Psoas muscle (tissue), 8 donors: ENCODE measurements at places on chromosomes 5 and 9.

GRCh38 chr9:71830929-71831328 is 62.6 kb upstream of the CEMIP2 start:
- DNase-seq = no peak

DNA sequence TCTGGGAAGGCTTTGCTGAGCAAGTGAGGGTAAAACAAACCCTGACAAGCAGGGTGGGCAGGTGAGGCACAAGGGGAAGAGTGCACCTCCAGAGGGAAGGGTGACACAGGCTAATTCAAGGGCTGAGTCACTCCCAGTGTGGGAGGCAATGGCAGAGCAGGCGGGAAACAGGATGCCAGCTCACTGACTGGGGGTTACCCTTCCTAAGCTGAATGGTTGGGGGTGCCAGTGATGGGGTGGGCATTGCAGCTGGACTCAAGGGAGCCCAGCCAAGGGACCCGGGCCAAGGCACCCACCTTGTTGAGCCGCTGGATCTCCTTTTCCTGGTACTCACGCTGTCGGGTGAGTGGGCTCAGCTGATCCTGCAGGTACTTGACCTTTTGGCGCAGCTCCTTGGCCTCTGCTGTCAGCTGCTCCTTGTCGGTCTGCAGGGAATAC is 18.4 kb downstream of the GPX3 start:
- no peak for DNase-seq

DNA sequence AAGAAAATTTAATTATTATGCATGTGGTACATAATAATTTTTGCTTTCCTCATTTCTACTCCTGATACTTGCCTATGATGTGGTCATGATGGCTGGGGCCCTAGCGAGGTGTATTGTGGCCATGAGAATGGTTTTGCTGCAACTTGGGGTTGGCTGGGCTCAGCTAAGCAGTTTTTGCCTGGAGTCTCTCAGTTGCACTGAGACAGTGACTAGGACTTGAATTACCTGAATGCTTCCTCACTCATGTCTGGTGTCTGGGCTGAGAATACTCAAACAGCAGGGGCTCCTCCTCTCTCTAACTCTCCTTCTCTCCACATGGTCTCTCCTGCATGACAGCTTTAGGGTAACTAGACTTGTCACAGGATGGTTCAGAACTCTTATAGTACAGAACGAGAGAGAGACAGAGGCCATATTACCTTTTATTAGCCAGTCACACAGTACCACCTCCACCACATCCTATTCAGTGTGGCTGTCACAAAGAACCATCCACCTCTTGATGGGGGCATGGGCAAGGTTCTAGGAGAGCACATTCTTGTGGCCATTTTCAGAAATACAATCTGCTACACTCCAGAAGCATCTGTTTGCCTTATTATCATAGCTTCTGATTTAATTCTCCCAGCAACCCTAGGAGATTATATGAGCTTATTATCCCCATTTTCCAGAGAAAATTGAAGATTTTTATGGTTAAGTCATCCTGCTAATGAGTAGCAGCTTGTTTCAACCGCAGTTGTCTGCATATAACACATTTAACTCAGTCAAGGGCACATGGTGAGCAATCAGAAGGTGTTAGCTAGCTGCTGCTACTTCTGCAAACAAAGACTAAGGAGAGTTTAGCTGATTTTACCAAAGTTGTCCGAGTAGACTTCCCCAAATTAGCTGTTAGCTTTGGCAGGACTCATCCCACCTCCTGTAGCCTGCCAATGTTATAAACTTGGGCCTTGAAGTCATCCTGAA is 245.1 kb downstream of the DOCK8 start:
- DNase-seq = no peak

GRCh38 chr9:77848897-77849296 is 182.7 kb downstream of the GNAQ start:
- DNase-seq = peak; percentile 69

DNA sequence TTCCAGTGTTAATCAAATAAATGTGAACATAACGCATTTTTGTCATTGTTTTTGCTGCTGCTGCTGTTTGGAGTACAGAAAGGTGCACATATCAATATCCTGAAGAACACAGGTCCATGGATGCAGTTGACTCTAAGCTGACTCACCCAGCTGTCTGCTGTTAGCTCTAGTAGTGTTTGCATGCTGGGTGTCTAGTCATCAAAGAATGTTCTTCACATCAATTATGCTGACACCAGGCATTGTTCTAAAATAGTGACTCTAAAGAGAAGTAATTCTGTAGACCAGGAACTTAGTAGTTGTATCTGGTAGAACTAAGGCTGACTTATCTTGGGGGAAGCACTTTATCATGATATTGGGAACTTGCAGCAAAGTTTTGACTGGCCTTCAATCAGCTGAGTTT is 55.7 kb upstream of the DPYSL3 start:
- DNase-seq = no peak

DNA sequence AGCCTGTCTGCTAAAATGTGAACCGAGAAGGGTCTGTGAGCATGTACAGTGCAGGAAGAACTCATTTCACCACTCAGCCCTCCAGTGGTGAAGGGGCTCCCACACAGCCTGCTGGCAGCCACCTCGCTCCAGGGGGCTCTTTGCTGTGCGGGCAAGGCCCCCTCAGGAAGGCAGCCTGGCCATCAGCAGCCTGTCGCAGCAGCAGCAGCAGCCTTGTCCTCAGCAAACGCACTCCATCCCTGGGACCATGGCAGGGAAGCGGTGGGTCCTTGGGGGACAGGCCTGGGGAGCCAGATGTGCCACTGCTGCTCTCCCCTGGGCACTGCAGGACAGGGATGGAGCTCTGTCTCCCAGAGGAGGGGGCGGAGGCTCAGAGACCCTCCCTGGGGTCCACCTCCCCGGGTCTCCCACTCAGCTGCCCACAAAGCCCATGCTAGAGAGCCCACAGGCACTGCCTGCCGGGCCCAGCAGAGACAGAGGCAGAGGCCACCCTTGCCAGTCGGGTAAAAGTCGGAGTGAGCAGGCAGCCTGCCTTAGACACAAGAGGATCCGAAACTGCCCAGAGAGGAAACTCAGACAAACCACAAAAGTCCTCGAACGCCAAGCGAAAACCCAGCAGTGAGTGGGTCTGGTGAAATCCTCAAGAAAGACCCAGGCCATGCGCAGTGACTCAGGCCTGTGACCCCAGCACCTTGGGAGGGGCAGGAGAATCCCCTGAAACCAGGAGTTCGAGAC is 8.0 kb downstream of the BRD3 start:
- DNase-seq = peak; percentile 23

- no peak for DNase-seq
Measured at GRCh38 chr5:137283801-137284200, 215.3 kb downstream of the SPOCK1 start.

DNA sequence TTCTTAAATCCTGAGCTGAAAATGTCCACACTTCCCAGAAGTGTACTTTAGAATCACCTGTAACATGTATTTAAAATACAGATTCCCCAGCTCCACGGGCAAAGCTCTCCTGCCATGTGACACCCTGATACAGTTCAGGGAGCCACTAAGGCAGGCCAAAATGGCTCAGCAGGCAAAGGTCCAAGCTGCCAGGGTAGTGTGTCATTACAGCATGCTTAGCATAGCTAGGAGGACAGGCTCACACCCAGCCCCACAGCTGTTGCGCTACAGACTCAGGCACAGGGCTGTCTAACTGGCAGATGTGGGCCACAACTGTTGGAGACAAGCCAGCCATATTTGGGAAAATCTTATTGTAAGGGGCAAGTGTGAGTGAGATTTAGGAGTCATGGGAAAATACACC is 73.0 kb downstream of the C9orf85 start:
- DNase-seq = peak; percentile 68

DNA sequence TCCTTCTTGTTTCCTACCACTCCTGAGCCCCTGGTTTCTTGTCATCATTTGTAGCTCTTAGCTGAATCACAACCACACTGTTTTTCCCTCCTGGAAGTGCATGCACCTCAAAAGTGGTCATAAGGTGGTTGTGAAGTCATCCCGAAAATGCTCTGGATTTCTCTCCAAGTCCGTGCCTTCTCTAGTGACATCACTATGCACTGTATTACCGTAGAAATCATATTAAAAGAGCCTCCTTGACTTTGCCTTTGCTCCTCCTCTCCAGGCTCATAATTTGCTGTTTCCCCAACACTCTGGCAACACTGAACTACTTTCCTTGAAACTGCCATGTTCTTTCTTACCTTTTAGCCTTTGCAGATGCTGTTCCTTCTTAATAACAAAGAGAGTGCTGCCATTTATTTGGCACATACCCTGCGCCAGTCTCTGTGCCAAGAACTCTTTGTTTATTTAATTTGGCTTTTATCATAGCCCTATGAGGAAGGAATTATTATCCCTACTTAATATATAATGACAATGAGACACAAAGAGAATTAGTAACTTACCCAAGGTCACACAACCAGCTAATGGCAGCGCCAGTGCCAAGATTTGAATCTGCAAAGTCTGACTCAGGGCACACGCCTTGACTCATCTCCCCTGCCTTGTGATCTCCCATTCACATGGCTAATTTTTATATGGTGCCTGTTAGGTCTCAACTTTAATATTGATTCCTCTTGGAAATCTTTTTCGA is 115.4 kb downstream of the KIF4B start:
- DNase-seq = no peak

DNA sequence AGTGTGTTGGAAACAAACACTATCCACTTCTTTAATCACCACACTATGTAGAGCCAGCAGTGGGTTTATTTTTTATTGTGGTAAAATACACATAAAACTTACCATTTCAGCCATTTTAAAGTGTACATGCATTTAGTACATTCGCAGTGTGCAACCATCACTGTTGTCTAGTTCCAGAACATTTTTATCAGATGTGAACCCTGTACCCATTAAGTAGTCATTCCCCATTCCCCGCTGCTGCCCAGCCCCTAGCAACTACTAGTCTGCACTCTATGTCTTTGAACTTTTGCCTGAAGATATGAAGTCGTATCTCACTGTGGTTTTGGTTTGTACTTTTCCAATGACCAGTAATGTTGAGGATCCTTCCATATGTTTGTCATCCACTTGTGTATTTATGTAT is 30.2 kb upstream of the F2R start:
- no peak for DNase-seq

- DNase-seq = no peak
Measured at GRCh38 chr5:172757394-172758010, 13.5 kb downstream of the DUSP1 start.

GRCh38 chr5:124808842-124809268 is 62.4 kb upstream of the ZNF608 start:
- DNase-seq = no peak

DNA sequence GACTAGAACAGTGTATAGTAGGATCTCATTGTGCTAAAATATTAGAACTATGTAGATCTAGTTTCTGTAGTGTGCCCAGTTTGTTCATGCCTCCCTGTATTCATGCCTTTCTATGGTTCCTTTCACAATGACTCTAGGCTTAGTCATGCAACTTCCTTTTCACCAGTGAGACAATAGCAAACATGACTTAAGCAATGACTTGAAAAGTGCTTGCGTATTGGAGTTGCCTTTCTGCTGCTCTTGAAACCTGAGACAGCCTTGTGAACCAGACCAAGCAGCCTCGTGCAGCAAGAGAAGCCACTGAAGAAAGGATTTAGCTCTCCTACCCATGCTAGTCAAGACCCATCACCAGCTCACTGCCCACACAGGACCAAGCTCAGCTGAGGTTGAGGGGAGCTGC is 294.5 kb upstream of the TAS2R1 start:
- no peak for DNase-seq

GRCh38 chr5:41748631-41749030 is 121.6 kb downstream of the OXCT1 start:
- DNase-seq = no peak

DNA sequence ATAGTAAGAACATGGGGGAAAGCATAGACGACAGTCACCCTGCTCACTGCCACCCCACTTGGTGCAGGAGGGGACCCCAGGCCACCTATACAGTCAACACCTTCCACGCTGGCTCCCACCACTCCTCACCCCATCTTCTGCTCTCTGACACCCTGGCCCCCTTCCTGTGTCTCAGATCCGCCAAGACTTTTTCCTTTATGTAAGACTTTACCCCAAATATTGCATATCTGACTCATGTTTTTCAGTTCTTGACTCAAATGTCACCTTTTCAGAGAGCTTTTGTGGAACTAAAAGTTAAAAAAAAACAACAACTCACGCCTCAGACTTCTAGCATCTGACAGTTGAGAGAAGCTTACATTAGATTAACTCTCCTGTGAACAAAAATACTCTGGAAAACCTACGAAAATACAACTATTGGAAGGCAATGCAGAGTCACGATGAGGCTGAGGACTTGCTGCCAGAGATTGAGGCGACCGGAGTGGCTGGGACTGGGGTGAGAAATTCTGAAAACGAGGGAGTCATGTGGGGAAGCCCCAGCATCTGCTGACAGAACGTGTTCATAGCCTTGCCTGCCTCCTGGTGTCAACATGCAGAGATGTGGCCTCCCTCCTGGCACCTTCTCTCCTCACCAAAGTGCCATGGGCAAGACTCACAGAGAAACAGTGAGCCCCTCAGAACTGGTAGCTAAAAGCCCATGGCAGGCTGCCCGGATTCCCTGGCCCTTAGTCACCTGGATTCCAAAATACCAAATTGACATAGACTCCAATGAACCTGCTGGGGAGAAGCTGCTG is 22.4 kb upstream of the FCN2 start:
- no peak for DNase-seq

- DNase-seq = peak; percentile 21
Measured at GRCh38 chr5:135024956-135025729, 8.9 kb downstream of the PITX1 start.

DNA sequence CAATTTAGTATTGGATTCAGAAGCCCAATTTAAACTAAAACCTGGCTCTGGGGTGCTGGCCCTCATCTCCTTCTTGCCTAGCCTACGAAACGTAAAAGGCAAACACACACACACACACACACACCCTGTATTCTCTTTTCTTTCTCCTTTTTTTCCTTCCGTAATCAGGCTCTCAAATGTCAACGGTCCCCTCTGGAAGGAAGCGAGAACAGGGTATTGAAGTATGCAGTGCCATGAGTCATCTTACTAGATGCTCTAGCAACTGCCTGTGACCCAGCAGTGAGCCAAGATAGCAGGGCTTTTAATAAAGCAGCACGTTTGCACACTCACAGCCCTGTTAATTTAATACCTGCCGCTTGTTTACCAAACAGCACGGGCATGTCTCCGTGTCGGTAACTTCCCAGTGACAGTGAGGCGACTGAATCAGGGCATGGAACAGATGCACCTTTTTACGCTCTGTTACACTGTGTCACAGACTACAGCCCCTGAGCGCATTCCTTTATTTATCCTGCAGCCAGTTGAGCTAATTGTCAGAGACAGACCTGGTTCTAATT is 243.8 kb downstream of the BNC2 start:
- peak; percentile 72 for DNase-seq

DNA sequence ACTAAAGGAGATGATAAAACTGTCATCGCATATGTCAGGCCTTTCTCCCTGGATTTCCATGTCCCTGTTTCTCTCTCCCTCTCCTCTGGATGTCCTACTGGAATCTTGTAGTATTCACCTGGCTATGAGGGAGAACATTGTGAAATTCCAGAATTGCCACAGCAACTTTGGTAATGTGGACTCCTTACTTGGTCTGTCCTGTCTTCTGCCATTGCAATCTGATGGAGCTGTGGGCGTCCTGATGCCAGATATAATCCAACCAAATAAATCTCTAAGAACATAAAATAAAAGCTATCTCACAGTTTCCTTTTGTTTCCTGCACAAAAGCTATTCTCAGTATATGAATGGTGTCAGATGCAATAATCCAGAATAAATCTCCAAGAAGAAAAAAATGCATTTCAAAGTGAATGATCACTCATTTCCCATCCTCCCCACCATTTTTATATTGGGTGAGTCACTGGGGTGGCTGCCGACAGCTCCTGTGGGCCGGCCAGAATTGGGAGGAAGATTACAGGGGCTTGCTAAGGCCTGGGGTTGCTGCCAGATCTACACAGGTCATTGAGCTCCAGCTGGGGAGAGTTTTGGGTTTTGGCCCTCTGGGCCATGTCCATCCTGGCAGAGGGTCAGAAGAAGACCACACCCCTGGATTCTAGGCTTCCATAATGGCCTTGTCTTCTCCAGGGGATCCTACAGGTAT is 160.7 kb upstream of the PITX1 start:
- DNase-seq = no peak
